ENCODE measurements at places on chromosomes 16 and 17. TPM values are rescaled to one million over a fixed set of nuclear protein-coding genes. Genes with fewer than 3 reads are reported as not detected.
A peak's percentile ranks its signal among the peaks of the same experiment; 100 is the strongest.

DNA sequence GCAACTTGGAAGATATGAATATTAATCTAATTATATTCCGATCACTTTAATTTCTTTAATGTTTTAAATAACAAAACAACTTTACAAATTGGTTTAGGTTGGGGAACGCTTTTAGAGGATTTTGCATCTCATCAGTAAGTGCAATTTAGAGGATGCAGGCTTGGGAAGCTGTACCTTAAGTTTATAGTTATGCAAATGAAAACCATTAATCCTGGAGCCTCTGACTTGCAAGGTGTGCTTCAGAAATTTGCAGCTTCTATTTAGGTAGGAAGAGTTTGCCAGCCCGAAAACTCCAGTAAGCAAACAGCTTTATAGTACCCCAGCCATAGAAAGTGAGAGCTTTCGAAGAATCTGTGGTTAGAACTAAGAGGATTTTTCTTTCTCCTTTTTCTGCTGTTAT, 547.0 kb downstream of the MAF start:
- DNase-seq: no peak

- no peak for DNase-seq
Observed at GRCh38 chr17:76179496-76180467, 38.7 kb upstream of the FOXJ1 start.

DNA sequence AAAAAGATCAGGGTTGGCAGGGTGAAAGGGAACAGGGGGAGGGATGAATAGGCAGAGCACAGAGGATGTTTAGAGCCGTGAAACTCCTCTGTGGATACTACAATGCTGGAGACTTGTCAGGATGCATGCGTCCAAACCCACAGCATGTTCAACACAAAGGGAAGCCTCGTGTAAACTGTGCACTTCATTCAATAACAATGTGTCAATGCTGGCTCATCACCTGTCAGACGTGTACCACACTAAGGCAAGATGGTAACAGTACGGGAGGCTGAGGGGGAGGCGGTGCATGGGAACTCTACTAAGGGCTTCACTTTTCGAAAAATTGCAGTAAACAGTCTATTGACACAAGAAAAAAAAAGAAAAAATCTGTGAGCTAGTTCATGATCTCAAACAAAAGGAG, 63.7 kb downstream of the C16orf95 start:
- DNase-seq: no peak

DNA sequence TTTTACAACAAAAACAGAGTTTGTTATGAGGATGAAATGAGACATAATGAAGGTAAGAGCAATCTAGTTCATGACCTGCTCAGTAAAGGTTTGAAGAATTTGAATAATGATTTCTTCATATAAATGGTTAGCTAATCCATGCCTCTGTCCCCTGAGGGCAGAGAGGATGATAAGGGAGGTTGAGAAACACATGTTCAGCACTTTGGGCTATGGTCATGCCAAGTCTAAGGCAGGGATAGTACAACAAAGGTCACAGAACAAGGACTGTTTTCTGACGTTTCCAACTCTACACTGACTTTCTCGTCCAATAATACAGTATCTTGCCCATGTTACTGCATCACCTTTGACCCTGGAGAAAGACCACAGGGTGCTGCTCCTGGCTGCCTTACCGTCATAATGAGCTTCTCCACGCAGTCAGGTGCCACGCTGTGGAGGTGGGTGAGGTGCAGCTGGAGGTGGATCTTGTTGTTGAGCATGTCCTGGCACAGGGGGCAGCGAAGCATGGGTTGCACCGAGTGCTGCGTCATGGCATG, 236.7 kb downstream of the ZFHX3 start:
- no peak for DNase-seq

- no peak for DNase-seq
Observed at GRCh38 chr17:45139533-45139920, 4.0 kb downstream of the ACBD4 start.

DNA sequence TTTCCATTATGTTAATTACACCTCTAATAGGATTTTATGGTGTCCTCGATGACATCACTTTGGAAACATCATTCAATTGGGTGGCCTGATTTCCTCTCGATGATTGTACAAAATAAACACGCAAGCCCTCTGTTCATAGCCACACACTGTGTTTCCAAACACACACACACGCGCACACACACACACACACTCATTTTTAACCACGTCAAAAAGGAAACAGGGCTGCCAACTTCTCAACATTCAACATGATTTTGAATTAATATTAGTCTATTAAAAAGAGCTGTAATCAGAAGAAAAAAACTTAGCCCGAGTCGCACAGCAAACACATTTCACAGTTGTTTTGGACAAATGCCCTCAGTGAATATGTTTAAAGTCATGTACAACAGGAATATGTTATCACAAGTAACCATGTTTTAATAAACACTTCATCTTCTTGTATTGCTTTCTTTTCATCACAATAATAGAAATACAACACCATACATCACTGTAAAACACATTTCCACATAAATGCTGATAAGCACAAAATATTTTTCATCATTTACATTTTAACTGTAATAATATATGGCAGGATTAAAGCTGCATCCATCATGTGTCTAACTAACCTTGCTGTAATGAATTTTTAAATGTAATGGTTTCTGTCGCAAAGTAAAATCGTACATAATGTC, 219.1 kb upstream of the IRX3 start:
- DNase-seq: no peak

DNA sequence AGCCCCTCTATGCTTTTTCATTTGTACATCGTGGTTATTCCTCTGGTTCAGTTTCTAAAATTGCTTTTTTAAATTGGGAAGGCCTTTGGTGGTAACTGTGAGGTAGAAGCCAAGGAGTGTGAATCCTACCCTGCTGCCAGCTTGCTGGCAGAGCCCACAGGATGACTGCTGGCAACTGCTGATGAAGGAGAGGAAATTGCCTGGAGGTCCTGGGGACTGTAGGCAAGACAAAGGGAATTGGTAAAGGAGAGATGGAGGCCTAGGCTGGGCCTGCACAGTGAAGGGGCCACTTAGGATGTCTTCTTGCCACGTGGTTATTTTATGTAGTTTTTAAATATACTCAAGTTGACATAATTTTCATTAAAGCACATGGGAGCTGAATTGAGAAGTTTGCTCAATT, 15.8 kb downstream of the C17orf58 start:
- DNase-seq: no peak

- no peak for DNase-seq
Observed at GRCh38 chr16:57166451-57166850, 19.4 kb downstream of the PSME3IP1 start.

- no peak for DNase-seq
Observed at GRCh38 chr17:64006361-64007088, 8.4 kb downstream of the PRR29 start.

DNA sequence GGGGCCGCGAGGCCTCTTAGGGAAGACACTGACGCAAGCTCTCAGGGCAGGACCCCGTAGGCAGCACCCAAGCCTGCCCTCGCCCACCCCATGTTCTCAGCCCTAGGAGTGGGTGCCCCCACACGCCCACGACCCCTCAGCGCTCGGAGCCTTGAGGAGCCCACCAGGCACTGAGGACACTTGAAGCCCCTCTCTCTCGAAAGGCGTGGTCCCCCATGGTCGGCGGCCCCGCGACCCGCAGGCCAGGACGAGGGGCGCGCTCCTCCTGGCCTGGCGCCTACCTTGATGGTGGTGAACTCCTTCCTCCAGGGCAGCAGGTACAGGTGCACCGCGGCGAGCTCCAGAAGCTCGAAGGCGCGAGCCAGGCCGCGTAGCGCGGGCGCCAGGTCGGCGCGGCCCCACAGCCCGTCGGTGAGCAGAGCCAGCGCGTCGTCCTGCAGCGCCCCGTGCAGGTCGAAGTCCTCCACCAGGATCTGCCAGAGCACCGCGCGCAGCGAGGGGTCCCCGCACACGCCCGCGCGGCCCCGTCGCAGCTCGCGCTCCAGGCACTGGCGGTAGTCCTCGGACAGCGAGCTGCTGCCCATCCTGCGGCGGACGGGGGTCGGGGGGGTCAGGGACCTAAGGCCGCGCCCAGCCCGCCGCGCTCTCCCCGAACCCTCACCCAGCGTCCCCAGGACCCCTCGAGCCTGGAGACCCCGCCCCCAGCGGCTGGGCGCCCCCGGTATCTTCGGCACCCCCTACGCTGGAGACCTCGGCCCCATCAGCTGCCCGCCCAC, 668 bp downstream of the SPATA2L start:
- no peak for DNase-seq

DNA sequence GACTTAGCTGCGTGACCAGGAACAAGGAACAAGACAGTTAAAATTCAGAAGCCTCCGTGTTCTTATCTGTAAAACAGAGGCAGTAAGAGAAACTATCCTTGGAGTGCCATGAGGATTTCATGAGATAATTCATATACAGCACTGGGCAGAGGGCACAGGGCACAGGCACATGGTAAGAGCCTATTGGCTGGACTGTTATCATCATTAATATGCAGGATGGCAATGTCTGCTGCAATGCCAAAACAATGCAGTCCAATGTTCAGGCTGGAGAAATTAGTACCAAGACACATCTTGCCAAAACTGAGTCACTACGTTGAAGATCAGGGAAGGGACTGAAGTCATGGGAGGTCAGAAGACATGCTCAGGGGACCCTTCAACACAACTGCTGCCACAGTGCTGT, 13.6 kb downstream of the CDRT4 start:
- no peak for DNase-seq

DNA sequence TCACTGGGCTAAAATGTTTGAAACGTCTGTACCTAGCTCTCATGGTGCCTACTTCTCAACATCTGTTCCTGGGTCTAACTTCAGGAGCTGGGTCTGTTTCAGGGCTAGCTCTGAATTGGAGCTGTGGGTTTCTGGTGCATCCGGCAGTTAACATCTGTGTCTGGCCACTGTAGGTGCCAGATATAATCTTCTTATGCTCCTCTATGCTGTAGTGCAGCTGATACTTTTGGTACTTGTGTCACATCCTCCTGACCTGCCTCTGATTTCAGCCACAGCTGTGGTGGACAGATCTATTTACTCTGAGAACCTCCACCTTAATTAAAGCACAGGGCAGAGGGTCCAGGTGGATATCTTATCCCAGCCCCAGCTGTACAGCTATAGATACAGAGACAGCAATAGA, 496.5 kb upstream of the CDH11 start:
- no peak for DNase-seq

DNA sequence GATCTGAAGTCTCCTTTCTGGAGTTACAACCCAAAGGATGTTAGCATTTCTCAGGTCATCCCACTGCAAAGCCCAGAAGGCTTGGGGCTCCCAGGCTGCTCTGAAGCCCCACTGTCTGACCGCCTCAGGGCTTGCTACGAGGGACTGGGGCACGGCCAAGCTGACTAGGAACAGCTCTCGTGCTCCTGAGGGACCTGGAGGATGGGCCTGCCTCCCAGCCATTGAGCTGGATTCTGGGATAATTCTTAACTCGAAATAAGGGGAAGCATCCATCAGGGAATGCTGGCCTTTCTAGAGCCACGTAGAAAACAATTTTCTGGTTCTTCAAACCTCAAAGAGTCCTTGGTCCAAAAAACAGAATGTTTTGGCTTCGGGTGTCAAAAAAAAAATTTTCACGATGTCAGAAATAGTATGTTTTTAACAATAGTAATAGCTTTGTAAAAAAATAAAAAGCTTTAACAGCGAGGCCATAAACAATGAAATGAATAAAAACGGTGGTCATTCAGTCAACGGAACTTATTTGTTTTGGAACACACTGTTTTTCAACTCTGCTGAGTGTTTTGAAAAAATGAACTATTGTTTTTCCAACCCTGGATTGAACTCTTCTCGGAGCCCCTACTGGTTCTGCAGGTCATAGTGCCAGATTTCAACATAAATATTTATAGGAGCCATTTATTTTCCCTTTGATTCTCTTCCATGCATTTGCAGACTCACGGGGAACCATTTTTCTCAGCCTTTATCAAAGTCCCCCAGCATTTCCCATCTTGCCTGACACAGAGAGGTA, 16.4 kb upstream of the HERPUD1 start:
- no peak for DNase-seq

- DNase-seq: no peak
Observed at GRCh38 chr17:34715504-34715903, 136.1 kb downstream of the TMEM132E start.

- no peak for DNase-seq
Observed at GRCh38 chr16:67241008-67241900, 6.0 kb downstream of the FHOD1 start.

- DNase-seq: no peak
Observed at GRCh38 chr16:67841198-67841815, 813 bp upstream of the THAP11 start.

DNA sequence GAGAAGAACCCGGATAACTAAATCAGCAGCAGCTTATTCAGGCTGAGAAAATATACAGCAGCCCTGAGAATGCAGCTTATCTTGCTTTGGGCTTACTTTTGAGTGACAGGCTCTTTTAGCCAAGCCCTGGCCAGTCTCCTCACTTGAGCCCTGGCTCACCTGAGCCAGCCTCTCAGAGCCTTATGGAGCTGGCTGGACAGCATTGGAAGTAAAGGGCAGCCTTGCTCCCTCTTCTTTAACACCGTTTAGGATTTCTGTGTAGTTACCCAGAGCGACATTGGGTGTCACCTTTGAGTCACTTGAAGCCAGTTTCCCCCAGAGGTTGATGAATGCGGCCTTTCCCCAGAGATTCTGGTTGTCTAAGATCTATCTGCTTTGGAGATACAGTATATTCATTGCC, 7.7 kb upstream of the NPIPB2 start:
- DNase-seq: peak; percentile 38

DNA sequence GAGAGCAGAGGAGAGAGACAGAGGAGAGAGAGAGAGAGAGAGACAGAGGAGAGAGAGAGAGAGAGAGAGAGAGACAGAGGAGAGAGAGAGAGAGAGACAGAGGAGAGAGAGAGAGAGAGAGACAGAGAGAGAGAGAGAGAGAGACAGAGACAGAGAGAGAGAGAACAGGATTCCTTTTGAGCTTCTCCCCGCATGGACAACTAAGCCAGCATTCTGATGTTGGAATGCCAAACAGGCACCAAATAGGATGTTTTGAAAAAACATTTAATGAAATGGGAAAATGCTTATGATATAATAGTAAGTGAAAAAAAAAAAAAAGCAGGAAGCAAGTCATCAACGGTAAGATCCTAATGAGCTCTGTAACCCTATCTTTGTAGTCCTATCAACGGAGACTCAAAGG, 60.7 kb downstream of the ARSG start:
- DNase-seq: no peak

DNA sequence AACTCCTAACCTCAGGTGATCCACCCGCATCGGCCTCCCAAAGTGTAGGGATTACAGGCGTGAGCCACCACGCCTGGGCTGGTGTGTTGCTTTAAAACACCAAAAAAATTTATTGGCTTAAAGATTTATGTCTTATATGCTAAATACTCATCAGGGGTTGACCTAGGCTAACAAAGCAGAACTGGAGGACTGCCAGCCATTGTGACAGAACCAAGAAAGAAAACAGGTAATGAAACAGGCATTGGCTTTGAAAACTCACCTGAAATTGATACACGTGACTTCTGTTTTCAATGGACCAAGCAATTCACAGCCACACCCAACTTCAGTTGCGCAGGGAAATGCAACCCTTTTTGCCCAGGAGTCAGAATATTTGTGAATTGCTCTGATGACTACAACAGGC, 4.9 kb upstream of the PHAF1 start:
- no peak for DNase-seq

Gene PYDC1
- total RNA-seq: not detected

Gene VPS25
- 37.7 TPM for total RNA-seq

Gene TEX19
- total RNA-seq: 0.21 TPM

Gene SNX20
- 0.10 TPM for total RNA-seq

Gene DNAAF8
- 2.3 TPM for total RNA-seq

Gene TAT
- 0.49 TPM for total RNA-seq
